ENCODE measurements at places on chromosomes 3 and 15.

DNA sequence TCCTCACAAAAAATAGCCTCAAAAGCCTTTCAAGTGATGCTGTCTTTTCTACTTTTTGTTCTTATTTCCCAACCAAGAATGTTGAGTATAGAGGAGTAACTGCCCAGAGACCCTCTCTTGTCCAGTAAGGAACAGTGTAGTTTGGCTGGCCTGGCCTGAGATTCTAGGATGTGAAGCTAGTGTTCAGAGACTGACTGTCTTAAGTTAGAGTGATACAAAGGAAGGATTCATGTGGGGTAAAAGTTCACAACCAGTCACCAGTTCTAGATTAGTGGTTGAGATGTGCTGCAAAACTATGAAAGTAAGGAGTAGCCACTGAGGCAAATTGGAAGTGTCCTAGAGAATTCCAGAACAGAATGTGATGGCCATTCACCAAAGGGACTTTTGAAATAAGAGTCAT, 49.1 kb downstream of the RSRC1 start:
- no peak for DNase-seq

DNA sequence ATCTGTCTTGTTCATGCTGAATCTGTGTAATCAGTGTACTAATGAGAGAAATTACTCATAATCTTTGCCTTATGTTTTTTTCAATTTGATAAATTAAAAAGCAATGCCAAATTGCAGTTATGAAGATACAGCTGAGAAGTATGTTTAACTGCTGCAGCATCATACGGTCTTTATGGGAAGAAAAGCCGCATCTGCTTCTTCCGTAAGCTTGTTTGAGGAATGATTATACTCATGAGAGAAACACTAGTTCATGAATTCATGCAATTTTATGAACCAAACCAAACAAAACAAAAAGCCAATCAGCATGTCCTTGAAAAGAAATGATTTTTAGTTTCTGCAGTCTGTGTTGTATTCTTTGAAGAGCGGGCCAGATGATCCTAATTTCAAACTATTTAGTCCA, 275.9 kb upstream of the ARHGEF26 start:
- DNase-seq, result no peak

DNA sequence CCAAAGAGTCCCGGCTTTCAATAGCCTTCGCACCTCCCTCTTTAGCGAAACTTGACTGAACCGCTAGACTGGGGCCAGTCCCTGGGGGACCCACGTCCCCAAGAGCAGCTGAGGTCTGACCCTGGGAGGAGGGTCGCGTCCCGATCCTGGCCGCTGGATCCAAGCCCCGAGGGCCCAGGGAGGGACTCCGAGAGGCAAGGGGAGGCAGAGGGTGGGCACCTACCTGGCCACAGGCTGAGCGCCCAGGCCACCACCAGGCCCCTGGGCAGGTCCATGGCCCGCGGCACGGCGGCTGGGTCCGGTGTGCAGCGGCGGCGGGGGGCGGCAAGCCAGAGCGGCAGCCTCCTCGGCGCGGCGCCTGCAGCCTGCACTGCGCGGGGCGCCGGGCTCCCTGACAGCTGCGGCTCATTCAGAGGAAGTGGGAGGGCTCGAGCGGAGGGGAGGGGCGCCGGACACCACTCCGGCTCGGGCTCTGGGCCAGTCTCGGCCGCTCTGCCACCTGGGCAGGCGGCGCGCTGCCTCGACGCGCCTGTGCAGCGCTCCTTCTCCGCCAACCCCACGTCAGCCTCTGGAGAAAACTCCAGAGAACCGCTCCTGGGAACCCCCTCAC, at the start of gene ITGA11:
Gene ITGA11, minus strand, starts transcription at position 372 of the 610 bp plus-strand sequence. Its CDS starts 97 bp downstream, at position 275.
- no peak for DNase-seq

GRCh38 chr3:114973536-114973935, 173.6 kb downstream of the ZBTB20 start:
- DNase-seq, result no peak

DNA sequence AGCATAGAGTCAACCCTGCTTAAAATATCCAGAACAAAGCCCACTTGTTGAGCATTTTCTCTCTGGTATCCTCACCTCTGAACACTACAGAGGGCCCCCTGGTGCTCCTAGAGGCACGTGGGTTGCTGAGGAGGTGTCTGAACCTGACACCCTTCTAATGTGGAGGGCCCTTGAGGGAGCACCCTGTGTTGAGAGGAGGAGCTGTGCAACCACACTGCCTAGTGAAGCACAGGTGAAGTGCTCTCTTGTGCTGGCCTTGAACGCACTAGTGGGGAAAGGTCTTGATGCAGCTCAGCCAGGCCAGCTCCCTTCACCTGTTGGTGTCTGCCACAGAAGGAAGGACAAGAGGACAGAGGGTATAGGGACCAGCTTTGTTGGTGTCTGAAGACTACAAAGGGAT, 51.9 kb downstream of the CCK start:
- DNase-seq, result no peak

All from activated CD4-positive, alpha-beta T cell treated with anti-CD3 and anti-CD28 coated beads for 4 hours (primary cell).